ENCODE measurements at places on chromosomes 16 and 17.

DNA sequence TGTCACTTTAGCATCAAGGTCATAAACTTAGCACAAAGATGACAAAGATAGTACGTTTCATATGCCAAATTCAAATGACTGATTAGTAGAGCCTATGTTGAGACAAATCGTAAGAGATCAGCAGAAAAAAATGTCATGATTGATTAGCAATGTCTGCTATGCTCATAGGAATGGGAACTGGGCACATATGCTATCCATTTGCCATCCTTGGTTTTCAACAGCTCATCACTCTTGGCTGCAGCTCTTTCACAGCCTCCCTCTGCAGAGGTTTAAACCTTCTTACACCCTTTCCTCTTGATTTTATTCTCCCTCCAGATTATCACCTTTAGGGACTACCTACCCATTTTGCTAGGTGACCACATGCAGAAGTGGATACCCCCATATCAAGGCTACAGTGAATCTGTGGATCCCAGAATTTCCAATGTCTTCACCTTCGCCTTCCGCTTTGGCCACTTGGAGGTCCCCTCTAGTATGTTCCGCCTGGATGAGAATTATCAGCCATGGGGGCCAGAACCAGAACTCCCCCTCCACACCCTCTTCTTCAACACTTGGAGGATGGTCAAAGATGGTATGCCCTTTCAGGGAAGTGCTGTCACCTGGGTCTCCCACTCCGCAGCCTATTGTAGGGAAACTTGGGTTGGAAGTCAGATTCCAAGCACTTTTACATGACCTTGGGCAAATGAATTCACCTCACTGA lies 16.2 kb downstream of the MPO start:
- DNase-seq, result no peak

DNA sequence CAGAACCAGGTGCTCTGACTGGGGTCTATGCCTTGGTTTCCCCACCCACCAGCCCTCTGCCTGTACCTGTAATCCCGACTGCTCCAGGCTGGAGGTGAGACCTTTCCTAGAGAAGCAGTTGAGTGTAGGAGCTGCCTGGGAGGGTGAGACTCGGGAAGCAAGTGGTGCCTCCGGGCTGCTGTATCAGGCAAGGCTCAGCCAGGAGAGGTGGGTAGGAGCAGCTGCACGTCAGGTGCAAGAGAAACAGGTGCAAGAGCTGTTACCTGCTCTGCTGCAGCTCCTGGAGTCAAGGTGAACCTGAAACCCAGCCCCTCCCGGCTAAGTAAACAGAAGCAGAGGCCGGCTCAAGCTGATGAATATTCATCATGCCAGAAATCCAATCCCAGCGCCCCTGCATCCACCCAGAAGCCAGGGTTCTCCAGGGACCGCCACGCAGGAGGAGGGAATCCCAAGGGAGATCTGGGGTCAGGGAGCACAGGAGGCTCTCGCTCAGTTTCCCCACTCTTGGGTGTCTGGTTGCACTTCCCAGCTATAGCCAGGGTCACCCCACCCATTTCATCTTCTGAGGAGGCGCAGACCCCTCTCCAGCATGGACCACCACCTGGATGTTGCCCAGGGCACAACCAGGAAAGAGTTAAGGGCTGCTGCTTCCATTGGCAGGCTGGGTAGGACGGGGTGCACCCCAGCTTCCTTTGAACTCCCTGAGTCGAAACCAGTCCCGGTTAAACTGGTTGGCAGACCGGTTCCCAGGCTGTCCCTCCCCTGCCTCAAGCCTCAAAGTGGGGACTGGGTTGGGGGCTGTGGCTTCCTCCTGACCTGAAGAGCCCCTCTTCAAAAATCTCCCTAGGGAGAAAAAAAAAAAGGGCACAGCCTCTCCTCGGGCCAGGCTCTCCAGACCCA lies at the start of gene PRR15L:
PRR15L (minus strand) TSS at position 293 of the 900 bp plus-strand sequence. CDS start 4,649 bp downstream, outside the sequence.
- no peak for DNase-seq

GRCh38 chr16:53022374-53022773 lies 30.3 kb downstream of the CHD9NB start:
- peak; percentile 66 for DNase-seq

DNA sequence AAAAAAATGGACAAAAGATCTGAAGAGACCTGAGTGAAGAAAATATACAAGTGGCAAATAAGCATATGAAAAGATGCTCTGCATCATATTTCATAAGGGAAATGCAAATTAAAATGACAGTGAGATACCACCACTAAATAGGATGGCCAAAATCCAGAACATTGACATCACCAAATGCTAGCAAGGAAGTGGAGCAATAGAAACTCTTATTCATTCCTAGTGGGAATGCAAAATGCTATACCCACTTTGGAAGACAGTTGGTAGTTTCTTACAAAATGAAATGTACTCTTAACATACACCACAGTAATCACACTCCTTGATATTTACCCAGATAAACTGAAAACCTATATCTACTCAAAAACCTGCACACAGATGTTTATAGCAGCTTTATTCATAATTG lies 33.6 kb downstream of the DHRS7B start:
- DNase-seq, result peak; percentile 61

GRCh38 chr17:33086878-33087277 lies 95.2 kb downstream of the SPACA3 start:
- DNase-seq, result no peak

DNA sequence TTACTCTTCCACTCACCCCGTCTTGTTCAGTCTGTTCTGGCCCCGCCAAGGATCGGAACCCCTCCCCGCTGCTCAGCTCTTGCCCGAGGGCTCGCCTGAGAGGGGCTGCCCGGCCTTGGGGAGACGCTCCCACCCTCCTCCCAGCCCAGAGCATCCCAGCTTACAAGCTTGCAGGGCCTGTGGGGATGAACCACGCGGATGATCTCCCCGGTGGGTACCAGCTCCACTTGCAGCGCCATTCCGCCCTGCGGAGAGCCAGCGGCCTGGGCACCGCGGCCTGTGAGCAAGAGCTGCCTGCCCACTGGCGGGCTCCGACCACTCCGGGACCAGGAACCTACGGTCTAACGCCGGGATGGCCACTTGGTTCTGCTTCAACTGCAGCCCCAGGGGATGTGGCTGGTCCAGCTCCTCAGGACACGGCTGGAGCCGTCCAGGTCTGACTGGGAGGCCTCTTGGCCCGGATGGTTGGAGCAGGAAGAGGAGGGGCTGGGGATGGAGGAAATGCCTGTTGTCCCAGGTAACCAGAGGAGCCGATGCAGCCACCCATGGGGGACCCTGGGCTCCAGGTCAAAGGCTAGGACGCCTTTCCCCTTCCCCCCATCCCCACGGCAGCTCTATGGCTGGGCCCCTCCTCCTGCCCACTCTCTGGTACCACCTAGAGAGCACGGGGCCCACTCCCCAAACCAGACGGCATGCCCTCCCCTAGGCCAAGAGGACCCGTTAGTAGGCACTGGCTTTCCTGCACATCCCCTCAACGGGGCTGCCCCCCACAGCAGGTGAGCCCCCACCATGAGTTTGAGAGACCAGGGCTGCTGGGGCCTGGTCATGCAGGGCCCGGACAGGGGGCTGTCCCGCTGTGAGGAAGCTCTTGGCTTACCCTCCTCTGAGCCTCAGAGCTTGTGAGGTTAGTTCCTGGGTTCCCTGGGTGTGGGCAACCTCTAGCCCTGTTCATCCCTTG lies at the start of gene MYO1C:
MYO1C (minus strand) TSS at position 438 of the 958 bp plus-strand sequence; CDS start at position 239, 199 bp downstream.
- DNase-seq, result no peak

- DNase-seq, result no peak
Observed at GRCh38 chr17:34624767-34625383, 45.5 kb downstream of the TMEM132E start.

DNA sequence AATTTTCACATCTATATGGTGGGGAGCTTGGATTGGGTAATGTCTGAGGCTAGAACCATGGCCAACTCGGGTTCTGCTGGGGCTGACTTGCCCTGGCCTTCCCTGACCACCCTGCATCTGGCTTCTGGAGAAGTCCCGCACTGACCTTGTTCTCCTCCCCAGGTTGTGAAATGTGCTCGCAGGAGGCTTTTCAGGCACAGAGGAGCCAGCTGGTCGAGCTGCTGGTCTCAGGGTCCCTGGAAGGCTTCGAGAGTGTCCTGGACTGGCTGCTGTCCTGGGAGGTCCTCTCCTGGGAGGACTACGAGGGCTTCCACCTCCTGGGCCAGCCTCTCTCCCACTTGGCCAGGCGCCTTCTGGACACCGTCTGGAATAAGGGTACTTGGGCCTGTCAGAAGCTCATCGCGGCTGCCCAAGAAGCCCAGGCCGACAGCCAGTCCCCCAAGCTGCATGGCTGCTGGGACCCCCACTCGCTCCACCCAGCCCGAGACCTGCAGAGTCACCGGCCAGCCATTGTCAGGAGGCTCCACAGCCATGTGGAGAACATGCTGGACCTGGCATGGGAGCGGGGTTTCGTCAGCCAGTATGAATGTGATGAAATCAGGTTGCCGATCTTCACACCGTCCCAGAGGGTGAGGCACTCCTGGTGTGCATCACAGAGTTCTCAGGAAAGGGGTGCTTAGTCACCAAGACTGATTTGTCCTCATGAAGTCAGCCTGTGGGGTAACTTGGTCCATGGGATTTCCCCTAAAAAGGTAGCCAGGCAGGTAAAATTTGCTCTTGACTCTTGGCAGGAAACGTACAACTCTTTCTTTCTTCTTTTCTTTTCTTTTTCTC lies 6.1 kb downstream of the NOD2 start:
- DNase-seq, result no peak

GRCh38 chr17:21453144-21453898 lies 77.2 kb downstream of the KCNJ12 start:
- no peak for DNase-seq
